ENCODE measurements at places on chromosomes 13 and 19. TPM values are rescaled to one million over a fixed set of nuclear protein-coding genes. Genes with fewer than 3 reads are reported as not detected.
A peak's percentile ranks its signal among the peaks of the same experiment; 100 is the strongest.

GRCh38 chr19:51689751-51690453, 3.2 kb upstream of the SPACA6 start:
- peak; percentile 68 for DNase-seq
- peak overlapping the region; percentile 54 for H3K4me3 ChIP-seq
- peaks cover under 1% of the 10 kb centered on the region for H3K36me3 ChIP-seq
- H3K27me3 ChIP-seq = no peaks in the 10 kb centered on the region
- H3K27ac ChIP-seq = peak overlapping the region; percentile 51
- H3K4me1 ChIP-seq = peaks cover 17% of the 10 kb centered on the region

- H3K36me3 ChIP-seq = no peaks in the 10 kb centered on the region
- no peaks in the 10 kb centered on the region for H3K4me1 ChIP-seq
- no peak overlapping the region for H3K4me3 ChIP-seq
- no peaks in the 10 kb centered on the region for H3K27me3 ChIP-seq
These were observed 34.8 kb downstream of the SLC10A2 start for GRCh38 chr13:103031332-103031873.

DNA sequence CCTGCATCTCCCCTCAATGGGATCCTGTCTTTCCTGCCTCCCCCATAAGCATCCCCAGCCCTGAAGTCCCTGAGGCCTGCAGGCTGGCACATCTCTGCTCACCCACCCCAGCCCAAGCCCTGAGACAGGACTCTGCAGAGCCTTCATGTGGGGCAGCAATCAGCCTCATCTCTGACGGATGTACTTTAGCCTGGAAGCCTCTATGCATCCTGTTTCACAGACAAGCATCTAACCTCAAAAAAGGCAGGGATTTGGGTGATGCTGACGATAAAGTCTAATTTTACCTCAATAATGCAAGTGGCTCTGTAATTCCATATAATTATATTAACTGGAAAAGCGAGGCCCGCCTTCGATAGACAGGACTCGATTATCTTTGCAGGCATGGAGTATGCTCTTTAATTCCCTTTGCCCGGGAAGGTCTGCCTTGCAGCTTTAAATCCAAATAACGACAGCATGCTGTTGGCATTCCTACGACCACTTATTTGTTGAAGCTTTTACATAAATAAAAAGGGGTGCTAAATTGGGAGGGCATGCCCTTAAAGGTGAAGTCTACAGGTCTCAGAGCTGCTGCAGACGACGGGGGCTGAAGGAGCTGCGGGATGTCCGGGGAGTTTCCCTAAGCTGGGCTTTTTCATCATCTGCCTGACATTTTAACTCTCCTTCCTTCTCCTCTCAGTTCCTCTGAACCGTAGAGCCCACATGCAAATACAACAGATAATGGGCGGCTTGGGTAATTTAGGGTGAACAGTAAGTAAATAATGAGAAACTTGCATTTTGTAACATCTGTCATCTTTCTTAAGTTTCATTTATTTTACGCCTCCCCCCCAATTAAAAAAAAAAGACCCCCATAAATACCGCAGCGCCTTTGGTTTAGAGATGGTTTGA, 211.5 kb downstream of the URI1 start:
- no peaks in the 10 kb centered on the region for H3K36me3 ChIP-seq
- DNase-seq = no peak
- H3K4me1 ChIP-seq = no peaks in the 10 kb centered on the region
- H3K27me3 ChIP-seq = peaks cover 4% of the 10 kb centered on the region
- no peak overlapping the region for H3K4me3 ChIP-seq
- no peak overlapping the region for H3K27ac ChIP-seq

ZNF835 gene
- 0.98 TPM for total RNA-seq
